ENCODE measurements at places on chromosomes 1 and 21.

DNA sequence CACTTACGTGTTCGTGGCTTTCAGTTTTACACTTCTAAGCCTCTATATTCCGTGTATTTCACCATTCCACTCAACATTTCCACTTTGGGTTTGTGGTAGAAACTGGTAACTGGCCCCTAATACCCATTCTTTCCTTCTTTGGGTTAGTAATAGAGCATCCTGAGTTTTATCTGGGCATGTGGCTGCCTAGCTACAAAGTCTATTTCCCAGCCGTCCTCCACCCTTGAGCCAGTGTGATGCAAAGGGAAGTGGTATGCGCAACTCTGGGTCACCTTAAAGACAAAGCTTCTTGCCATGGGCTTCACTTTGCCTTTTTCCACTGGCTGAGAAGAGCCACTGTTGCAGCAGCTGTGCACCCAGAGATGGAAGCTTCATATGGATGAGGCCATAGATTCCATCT, 73.9 kb downstream of the LAMC2 start:
- no peak for DNase-seq

- no peak for DNase-seq
Measured at GRCh38 chr1:147924813-147925212, 3.4 kb upstream of the GPR89B start.

GRCh38 chr1:15272009-15272781, 25.2 kb downstream of the FHAD1 start:
- peak; percentile 36 for DNase-seq

DNA sequence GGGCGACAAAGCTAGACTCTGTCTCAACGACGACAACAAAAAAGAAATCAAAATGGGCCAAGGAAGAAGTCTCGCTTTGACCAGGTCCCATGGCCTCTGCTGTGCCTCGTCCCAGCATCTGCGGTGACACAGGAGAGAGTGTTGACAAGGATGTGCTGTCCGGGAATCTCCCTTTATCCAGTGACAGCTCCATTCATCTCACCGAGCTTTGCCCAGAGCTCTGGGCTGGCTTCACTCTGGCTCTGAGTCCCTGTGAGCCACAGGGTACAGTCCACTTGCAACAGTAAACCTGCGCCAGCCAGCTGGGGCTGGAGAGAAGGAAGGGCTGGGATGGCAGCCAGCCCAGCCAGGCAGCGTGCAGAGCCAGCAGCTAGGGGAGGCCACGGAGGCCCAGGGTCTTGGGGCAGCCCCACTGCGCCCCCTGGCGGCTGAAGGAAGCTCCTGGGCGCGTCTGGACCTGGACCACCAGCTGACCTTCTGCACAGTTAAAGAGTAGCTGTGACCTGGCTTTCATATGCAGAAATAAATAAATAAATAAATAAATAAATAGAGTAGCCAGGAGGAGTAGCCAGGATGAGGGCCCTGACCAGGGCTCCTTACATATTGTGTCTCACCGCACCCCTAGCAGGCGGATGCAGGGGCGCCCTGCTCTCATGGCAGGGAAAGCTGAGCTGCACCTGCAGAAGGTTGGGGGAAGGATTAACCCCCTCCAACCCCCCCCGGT, 29.7 kb downstream of the ENO1 start:
- peak; percentile 67 for DNase-seq

DNA sequence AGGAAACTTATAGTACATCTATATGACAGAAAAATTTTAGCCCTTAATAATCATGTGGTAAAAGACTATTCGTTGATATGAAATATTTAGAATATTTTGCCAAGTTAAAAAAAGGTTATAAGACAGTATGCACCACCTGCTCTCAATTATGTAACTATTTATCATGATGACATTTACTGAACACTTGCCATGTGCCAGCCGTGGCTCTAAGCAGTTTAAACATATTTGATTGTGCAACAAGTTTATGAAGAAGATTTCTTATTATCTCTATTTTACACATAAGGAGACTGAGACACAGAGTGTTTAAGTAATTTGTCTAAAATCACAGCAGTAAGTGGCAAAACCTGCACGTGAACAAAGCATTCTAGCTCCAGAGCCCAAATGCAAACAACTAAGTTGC, 199.3 kb upstream of the JUN start:
- DNase-seq, result no peak

DNA sequence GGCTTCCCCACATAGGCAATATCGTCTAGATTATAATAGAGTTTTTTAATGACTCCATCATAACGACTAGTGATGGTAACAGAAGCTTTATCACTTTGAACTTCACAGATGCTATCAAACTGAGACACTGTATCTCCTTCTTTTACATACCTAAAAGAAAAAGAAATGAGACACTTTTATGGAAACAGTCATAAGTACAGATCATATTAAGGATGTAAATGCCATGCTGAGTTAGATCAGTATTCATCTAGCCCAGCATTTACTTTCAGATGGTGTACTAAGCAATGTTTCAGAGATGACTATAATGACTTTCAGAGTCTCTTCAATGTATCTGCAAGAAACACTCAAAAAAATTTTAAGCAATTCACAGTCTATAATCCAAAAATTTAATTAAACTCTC, 18.9 kb downstream of the DBT start:
- DNase-seq, result no peak

DNA sequence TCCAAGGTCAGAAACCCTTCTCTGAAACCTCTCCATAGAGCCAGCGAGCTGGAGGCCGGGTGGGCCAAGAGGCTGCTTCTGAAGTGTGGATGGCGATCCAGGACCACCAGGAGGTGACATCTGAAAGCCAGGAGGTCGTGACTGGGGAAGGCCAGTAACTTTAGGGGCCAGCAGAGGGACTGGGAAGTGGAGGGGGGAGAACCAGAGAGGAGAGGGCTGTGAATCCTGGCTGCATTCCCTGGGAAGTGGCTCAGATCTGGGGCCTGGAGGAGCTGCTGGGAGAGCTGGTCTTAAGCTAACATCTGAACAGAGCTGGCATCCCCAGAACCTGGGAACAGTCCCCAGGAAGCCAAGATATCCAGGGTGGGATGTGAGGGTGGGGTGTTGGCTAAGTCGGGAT, 11.3 kb upstream of the EPHA8 start:
- DNase-seq, result no peak

- no peak for DNase-seq
Measured at GRCh38 chr21:45817345-45817744, 164.2 kb upstream of the COL6A1 start.

DNA sequence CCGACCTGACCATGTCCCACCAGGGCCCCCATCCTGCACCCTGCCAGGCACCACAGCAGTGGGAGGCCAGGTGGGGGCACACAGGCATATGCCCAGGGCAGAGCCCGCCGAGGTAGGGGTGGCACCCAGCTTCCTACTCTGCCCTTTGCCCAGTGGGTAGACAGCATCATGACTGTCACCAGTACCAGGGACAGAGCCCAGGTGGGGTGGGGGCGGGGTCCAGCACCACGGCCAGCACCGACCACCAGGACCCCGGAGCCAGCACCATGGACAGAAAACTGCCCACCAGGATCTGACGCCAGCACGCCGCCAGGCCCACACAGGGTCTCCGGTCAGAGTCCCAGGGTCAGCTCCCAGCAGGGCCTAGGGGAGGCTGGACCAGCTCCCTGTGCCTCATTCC, 3.8 kb downstream of the TAS1R3 start:
- no peak for DNase-seq

DNA sequence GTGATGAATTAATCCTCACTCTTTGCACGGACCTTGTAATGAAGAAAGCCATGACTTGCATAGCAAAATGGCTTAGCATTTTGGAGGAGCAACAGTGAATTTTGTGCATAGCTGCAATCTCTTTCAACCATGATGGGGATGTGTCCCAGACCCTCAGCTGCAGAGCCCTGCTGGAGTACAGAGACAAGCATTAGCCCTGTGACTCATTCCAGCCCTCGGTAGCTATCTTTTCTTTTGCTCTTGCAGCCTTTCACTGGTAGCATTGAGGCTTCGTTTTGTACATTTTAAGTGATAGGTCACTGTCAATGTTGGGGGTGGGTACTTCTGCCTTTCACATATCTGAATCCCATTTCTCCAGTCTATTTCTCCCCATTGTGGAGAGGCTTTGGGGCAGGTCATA, 58.4 kb downstream of the SLC35F3 start:
- no peak for DNase-seq

- no peak for DNase-seq
Measured at GRCh38 chr1:176843352-176844297, 320.9 kb downstream of the ASTN1 start.

- no peak for DNase-seq
Measured at GRCh38 chr21:35436899-35437298, 387.8 kb upstream of the RUNX1 start.

GRCh38 chr1:25744140-25744581, 55.8 kb upstream of the SELENON start:
- no peak for DNase-seq

DNA sequence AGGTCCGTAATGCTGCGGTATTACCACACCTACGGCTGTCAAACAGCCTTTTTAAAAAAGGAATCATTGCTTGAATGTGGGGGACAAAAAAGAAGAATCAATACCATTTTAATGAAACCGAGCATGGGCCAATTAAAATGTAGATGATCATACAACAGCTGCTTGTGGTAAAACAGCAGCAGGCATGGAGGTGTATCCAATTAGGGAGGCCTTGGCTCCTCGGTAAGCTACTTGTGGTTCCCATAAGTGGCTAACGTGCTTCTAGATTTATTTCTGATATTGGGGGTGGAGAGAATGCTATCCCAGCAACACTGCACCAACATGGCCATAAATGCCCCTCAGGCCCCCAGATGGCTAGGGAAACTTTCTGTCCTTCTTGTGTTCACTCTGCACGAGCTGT, 1.8 kb downstream of the PTPN14 start:
- DNase-seq, result no peak

DNA sequence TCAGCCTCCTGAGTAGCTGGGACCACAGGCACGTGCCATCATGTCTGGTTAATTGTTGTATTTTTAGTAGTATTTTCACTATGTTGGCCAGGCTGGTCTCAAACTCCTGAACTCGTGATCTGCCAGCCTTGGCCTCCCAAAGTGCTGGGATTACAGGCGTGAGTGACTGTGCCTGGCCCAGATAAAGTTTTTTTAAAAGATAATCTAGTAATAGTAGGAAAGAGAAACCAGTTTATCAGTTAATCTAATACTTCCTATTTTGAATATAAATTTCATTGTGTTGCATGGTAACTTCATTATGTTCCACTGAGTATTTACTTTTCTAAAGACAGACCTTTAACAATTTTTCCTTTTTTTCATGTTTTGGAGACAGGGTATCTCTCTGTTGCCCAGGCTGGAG, 10.0 kb downstream of the RABGAP1L start:
- DNase-seq, result no peak

DNA sequence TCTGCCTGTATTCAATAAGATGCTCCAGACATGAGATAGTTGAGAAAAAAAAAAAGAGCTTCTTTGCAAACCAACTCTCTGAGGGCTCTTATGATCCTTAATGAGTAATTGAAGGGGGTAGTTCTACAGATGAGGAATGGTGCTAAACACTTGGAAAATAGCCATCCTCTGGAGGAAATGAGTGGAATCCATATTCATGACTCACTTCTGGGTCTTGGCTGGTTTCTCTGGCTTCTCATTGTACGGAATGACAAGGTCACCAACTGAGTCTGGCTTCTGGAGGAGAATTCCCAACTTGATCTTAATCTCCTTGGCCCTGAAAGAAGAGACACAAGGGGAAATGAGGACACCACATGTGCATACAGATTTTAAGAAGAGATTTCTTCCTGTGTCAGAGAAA, 34.7 kb downstream of the RGS5 start:
- DNase-seq, result no peak

DNA sequence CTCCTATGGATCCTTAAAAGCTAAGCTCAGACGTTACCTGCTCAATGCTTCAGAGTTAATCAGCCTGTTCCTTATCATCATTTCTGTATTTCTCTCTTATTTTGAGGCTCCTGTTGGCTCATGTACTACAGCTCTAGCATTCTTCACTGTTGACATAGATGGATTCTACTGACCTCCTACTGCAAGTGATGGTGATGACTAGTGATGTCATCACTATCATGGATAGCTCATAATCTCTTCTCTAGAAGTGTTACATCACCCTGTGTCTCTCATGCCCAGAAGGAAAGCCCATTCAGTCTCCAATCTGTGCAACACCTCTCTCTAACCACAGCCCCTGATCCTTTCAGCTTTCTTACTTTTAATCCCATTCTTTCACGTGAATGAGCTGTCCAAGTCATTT, 168.2 kb upstream of the DPT start:
- no peak for DNase-seq

- DNase-seq, result no peak
Measured at GRCh38 chr1:187794561-187794960, 965.8 kb downstream of the PLA2G4A start.

GRCh38 chr1:244659694-244660093, 6.8 kb downstream of the DESI2 start:
- DNase-seq, result no peak

- DNase-seq, result no peak
Measured at GRCh38 chr1:232890340-232890943, 60.0 kb upstream of the NTPCR start.

GRCh38 chr1:203039609-203040512, 13.6 kb downstream of the PPFIA4 start:
- no peak for DNase-seq

GRCh38 chr1:18256282-18257235, 149.0 kb downstream of the IGSF21 start:
- no peak for DNase-seq

DNA sequence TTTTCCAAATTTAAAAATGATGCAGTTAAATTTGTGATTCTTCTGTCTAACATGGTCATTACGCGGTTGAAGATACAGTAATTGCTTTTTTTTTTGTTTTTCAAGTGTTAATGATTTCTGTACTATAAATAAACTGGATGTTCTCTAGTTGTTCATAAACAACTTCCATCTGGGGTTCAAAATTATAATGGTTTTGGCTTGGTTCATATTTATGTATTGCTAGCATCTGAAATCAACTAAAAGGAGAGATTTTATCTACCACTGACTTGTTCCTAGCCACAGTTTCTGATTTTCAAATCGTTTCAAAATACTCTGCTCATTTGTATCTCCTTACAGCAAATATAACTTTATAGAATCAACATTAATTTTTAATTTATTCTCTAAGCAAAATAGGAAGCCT, 35.2 kb upstream of the PLPPR4 start:
- no peak for DNase-seq

- DNase-seq, result no peak
Measured at GRCh38 chr21:41418956-41419680, 6.9 kb upstream of the MX1 start.

- DNase-seq, result peak; percentile 14
Measured at GRCh38 chr1:161491472-161491871, 13.8 kb upstream of the FCGR2A start.
